ENCODE measurements at places on chromosomes 13 and 19. TPM values are rescaled to one million over a fixed set of nuclear protein-coding genes. Genes with fewer than 3 reads are reported as not detected.
A peak's percentile ranks its signal among the peaks of the same experiment; 100 is the strongest.

SMAD9 gene
- total RNA-seq, result 17.6 TPM

PRTN3 gene
- not detected for total RNA-seq

C5AR1 gene
- 0.09 TPM for total RNA-seq

FGF14 gene
- total RNA-seq, result 1.4 TPM

C19orf53 gene
- total RNA-seq, result 43.3 TPM

ALDH16A1 gene
- 25.0 TPM for total RNA-seq

NMRK2 gene
- total RNA-seq, result not detected

TEX101 gene
- not detected for total RNA-seq

BEST2 gene
- not detected for total RNA-seq

- peak; percentile 43 for DNase-seq
Observed at GRCh38 chr19:7888145-7888825, at the start of gene LRRC8E. TSS of gene LRRC8E (plus strand) at chr19:7888510. CDS start at chr19:7895604, 7,094 bp downstream.

DNA sequence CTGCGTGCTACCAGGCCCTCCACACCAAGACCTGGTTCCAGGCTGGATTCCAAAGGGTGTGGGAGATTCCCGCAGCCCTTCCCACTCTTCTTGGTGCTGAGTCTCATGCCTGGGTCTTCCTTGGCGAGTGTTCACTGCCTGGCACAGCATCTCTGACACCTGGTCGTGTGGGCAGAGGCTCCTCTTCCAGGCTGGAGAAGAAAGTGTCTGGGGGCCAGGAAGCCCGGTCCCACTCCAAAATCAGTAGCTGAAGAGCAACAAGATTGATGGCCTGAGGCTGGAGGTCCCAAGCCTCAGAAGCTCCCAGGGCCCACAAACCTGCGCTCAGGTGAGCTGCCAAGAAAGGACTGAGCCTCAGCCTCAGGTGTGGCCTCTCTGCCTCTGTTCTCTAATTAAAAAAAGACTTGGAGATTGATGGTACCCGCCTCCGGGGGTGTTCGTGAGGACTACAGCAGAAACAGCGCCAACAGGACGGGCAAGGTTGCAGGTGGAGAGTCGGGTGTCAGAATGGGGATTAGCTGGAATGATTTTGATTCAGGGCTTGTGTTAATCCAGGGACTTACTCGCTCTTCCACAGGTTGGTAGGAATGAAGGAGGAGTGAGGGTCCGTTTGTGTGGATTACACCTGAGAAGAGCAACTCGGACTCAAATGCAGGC is 217.5 kb downstream of the TEX29 start:
- no peak for DNase-seq

DNA sequence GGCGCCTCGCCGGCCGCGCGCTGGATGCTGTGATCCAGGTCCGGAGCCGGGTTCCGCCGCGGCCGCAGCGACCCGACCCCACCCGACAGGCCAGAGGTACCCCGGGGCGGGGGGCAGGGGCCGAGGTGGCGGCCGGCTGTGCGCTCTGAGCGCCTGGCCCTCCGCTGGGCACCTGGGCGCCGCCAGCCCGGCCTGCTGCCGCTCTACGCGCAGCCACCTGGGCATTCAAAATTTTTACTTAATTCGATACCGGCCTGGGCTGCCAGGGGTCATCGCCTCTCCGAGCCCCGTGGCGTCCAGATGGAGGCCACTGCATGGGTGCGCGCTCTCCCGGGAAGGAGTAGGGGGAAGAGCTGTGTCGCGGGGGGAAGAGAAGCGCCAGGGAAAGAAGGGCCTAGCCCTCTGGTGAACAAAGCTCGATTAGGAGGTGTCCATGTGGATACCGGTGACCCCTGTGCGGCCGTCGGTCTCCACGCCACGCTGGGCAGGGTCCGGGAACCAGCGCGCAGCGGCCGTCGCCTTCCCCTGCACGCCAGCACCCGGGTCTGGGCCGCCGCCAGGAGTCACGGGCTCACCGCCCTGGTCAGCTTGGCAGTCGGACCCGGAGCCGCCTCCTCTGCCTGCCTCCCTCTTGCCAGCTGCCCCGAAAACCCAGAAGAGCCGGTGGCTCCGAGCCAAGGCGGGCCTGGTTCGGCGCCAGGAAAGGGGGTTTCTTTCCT is 666 bp downstream of the BIVM start:
- DNase-seq, result peak; percentile 30

GRCh38 chr13:109163037-109163379 is 533.6 kb downstream of the MYO16 start:
- DNase-seq, result no peak

- peak; percentile 15 for DNase-seq
Observed at GRCh38 chr13:106143392-106143791, 392.1 kb downstream of the EFNB2 start.

- DNase-seq, result no peak
Observed at GRCh38 chr13:20953245-20953931, 50.8 kb upstream of the XPO4 start.

- DNase-seq, result no peak
Observed at GRCh38 chr19:55777528-55777927, 8.6 kb downstream of the RFPL4AL1 start.

DNA sequence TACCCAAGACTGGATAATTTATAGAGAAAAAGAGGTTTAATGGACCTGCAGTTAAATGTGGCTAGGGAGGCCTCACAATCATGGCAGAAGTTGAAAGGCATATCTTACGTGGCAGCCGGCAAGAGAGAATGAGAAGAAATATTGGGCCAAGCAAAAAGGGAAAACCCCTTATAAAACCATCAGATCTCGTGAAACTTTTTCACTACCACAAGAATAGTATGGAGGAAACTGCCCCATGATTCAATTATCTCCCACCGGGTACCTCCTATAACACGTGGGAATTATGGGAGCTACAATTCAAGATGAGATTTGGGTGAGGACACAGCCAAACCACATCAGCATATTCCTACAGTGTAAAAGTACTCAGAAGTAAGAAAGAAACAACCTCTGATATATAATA is 4.7 kb upstream of the KBTBD7 start:
- DNase-seq, result no peak

- DNase-seq, result no peak
Observed at GRCh38 chr13:22629374-22629773, 551.4 kb upstream of the SGCG start.

DNA sequence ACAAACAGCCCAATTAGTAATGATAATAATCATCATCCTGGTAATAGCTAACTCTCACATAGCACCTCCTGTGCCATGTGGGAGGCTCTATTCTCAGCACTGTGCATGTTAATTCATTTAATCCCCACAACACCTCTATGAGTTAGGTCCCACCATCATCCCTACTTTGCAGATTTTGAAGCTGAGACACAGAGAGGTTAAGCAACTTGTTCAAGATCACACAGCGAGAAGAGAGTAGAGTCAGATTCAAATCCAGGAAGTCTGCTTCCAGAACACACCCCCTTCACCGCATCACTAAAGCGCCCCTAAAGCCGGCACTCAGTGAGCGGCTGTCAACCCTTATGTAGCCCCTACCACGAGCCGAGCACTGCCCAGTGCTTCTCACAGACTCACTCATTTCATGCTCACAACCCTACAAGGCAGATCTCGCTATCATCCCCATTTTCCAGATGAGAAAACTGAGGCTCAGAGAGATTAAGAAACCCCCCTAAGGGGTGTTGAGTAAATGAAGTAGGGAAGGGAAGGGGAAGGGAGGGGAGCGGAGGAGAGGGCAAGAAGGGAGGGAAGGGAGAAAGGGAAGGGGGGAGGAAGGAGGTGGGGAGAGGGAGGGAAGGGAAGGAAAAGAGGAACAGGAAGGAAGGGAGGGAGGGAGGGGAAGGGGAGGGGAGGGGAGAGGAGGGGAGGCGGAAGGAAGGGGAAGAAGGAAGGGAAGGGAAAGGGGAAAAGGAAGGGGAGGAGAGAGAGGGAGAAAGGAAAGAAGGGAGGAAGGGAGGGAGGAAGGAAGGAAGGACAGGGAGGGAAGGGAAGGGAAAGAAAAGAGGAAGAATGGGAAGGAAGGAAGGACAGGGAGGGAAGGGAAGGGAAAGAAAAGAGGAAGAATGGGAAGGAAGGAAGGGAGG is 16.4 kb downstream of the EMP3 start:
- DNase-seq, result no peak

DNA sequence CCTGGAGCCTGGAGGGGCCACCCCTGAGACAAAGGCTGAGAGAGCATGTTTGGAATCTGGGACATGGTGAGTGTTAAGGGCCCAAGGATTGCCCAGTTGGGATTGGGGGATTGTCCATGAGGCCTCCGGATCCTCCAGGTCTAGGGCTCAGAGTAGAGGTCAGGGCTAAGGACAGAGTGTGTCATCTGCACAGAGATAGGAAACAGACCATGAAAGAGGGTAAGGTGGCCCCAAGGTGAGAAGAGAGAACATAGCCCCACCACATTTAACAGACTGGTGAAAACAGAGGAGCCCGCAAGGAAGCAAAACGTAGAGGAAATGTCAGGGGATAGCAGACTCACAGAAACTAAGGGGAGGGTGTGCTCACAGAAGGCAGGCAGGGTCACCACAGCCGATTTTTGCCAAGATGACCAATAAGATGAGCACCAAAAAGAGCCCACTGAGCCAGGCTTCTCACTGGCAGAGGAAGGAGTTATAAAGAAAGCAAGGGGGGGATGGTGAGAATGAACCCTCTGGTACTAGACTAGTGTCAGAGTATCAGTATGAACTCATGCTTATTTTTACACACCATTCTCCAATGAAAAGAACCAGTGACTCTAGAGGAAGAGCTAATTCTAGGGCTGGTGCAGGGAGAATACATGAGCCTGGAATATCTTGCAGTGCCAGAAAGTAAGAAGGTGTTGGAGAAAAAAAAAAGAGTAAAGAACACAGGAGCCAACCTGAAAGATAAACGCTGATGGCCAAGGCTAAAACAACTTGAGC is 17.5 kb downstream of the DYRK1B start:
- no peak for DNase-seq

DNA sequence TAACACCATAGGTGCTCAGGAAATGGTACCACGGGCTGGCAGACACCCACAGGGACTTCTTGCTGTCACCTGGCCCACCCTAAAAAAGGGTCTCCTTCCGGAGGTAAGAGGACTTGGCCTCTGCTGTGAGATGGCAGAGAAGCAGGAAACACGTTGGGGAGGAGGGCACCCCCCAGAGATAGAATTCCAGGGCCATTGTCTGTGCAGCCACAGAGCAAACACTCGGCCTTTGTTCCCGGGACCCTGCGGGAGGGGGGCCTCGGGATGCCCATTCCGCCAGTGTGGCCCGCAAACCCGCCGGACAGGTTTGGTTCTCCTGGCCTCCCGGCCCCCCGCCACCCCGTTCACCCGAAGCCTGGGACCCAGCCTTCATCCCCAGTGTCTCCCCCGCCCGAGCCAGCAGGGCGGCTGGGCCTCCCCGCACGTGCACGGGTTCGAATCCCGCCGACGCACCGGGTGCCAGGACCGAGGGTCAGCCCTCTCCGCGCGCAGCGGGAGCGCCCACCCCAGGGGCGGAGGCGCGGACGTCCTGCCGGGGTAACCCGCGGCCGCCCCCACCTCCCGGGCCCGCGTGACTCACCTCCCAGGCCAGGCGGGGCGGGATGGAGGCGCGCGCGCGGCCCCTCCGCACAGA is 714 bp downstream of the PLPP2 start:
- DNase-seq, result no peak
